Anterior cingulate cortex (tissue), 58 donors: ENCODE measurements at places on chromosomes 1 and 21.

DNA sequence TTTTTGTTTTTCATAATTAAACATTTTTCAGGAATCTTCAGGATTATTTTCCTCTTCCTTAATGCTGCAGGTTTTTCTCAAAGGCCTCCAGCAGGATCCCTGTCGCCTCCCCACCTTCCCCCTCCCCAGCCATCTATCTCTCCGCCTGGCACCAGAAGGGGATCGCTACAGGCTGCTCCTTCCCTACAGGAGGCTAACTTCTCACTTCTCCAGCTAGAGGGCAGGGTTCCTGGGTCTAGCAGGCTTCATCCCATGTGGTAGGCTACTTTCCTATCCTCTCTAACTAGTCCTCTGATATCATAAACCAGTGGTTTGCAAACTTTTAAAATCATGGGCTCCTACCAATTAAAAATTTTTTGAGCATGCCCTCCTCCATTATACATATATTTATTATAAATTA lies 104.1 kb downstream of the KCNN3 start:
- no peak for DNase-seq

- DNase-seq = no peak
These were observed 18.4 kb downstream of the JUN start for GRCh38 chr1:58765441-58765840.

- no peak for DNase-seq
These were observed 2162.7 kb downstream of the NCAM2 start for GRCh38 chr21:23160914-23161313.

GRCh38 chr1:34113887-34114286 lies 51.1 kb downstream of the CSMD2 start:
- no peak for DNase-seq

DNA sequence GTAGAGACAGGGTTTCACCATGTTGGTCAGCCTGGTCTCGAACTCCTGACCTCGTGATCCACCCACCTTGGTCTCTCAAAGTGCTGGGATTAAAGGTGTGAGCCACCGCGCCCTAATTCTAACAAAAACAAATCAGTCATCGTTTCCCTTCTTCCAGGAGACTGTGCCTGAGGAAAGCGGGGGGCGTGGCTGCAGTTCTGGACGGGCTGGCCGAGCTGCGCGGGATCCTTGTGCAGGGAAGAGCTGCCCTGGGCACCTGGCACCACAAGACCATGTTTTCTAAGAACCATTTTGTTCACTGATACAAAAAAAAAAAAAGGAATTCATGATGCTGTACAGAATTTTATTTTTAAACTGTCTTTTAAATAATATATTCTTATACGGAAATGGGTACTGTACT lies 104.2 kb downstream of the WDR4 start:
- DNase-seq = no peak

DNA sequence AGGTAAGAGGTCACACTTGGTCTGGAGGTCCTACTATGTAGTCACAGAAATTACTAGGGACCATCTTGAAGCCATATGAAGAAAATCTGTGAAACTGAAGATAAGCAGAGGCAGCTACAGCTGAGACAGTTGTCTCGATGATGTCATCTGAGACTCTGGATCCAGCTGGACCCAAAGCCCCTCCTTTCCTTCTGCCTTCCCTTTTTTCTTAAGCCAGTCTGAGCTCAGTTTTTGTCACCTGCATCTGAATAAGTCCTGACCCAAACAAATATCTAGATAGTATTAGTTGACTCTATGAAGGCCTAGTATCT lies 143.3 kb downstream of the ETS2 start:
- DNase-seq = no peak

GRCh38 chr1:28450561-28450960 lies 55.3 kb upstream of the RCC1 start:
- no peak for DNase-seq
